ENCODE measurements at places on chromosomes 16 and 17.

DNA sequence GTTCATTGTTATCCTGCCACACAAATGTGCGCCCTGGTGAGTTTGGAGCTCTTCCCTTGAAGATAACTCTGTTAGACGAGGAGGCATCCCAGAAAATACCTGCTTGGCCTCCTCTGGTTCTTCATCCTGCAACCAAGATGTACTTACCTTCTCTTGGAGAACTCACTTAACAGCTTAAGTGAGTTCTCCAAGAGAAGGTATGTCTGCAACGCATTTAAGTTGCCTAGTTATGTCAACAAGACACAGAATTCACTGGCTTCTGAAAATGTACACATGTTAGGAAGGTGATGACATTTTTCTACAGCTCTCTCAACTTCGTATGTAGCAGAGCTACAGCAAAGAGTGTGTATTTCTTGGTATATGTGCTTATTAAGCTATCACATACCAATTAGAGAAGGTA is 78.6 kb upstream of the NOG start:
- no peak for DNase-seq

DNA sequence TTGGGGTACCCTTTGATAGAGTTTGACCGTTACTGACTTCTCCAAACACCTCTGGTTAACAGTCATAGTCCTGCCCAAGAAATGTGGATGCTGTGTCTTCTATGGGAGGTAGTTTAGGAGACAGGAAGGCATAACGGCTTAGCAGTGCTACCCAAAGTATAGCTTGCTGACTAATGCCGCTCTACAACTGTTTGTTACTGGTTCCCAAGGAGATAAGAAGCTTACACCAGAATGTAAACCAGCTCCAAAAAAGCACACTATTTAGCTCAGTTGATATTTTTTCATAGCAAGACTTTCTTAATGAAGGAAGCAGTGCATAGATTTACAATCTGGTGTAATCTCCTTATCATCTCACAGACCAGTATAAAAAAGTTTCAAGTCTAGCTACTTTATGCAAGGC is 95.7 kb downstream of the HS3ST3B1 start:
- DNase-seq: no peak

DNA sequence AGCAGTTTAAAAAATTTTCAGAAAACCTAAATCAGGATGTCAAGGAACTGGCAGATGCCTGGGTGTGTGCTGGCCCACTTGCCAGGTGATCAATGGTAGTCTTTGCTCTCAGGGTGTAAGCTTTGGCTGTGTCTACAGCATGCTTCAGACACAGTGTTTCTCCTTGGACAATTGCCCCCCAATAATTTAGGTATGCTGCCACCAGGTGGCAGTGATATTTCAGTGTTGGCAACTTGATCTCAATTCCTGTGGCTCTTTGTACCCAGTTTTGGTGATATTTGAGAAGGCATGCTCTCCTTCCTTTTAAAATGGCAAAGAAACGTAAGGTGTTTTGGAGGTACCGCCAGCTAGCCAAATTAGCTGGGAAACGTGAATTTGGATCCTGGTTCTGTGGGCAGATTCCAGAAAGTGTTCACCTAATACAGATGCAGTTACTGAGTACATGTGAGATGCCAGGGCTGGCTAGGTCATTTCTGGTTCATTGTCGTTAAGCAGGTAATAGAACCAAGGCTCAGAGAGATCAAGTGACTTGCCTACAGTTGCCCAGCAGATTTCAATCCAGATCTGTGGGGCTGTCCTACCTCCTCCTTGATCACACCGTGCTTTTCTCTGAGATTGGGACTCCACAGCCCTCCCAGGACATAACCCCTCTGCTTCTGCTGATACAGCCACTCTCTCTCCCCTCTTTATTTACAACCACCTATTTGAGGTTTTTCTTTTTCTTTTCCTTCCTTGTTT is 155.6 kb upstream of the PLCG2 start:
- no peak for DNase-seq

DNA sequence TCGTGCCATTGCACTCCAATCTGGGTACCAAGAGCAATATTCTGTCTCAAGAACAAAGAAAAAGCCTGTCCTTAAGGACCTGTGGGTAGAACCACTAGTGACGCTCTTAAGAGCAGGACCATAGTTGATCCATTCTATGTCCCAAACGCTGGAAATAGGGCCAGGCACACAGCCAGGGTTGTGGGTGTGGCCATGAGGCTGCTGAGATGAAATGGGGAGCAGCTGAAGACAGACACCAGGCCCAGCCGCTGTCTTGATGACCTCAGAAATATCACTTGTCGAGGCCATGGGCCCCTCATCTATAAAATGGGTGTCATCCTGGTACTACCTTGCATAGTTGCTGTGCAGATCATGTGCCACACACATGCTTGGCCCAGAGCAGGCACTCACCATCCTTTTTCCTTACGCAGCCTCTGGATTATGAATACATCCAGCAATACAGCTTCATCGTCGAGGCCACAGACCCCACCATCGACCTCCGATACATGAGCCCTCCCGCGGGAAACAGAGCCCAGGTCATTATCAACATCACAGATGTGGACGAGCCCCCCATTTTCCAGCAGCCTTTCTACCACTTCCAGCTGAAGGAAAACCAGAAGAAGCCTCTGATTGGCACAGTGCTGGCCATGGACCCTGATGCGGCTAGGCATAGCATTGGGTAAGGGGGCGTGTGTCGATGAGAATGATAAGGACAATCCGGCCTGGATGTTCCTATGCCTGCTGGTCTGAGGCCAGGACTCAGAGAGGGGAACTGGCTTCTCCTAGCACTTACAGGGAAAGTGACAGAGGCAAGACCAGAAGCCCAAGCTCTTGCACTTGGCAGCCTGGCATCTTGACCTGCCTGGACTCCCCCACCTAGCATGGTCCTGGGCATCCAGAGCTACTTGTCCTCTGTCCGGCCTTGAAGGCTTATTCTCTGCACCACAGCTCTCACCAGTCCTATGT is 25.5 kb downstream of the CDH5 start:
- no peak for DNase-seq

DNA sequence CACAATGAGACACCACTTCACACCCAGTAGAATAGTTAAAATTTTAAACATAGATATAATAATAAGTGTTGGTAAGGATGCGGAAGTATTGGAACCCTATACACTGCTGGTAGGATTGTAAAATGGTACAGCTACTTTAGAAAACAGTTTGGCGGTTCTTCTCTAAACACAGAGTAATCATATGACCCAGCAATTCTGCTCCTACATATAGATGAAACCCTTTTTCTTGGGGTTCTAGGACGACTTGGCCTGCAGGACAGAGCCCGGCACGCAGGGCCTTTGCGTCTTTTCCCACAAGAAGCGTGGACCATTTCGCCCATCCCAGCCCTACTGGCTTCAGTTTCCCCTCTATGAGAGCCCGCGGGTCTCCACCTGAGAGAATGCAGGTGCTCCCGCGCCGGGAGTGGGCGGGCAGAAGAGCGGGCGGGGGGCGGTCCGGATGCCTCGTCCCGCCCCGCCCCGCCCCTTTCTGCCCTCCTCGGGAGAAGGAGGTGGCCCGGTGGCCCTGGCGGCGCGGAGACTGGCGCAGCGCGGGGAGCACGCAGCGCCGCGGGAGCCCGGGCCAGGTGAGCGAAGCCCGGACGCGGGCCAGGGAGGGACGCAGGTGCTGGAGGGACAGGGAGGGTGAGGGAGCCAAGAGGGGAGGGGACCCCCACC is at the start of gene SDR42E2:
TSS of gene SDR42E2 (plus strand) at position 508 of the 657 bp plus-strand sequence. CDS start 3,077 bp downstream, outside the sequence.
- DNase-seq: no peak

- DNase-seq: no peak
Measured at GRCh38 chr16:49377196-49377755, 3.7 kb downstream of the C16orf78 start.

DNA sequence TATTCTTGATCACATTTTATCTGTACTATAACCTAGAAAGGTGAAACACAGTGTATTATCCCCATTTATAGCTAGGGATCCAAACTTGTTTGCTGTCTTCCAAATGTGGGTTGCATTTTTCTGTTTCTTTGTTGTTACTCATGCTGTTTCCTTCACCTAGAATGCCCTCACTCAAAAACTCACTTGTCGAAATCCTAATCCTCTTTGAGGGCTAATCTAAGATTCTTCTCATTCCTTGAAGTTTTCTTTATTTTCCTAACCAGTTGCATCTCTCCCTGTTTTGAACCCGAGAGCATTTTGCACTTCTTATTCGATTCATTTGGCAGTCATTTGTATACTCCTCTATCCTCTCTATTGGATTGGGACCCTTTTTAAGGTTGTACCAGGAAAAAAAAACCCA is 9.6 kb downstream of the CALCOCO2 start:
- DNase-seq: no peak

- no peak for DNase-seq
Measured at GRCh38 chr17:65173284-65173793, 36.2 kb downstream of the RGS9 start.

- DNase-seq: no peak
Measured at GRCh38 chr17:32626379-32626791, 139.6 kb downstream of the CDK5R1 start.

DNA sequence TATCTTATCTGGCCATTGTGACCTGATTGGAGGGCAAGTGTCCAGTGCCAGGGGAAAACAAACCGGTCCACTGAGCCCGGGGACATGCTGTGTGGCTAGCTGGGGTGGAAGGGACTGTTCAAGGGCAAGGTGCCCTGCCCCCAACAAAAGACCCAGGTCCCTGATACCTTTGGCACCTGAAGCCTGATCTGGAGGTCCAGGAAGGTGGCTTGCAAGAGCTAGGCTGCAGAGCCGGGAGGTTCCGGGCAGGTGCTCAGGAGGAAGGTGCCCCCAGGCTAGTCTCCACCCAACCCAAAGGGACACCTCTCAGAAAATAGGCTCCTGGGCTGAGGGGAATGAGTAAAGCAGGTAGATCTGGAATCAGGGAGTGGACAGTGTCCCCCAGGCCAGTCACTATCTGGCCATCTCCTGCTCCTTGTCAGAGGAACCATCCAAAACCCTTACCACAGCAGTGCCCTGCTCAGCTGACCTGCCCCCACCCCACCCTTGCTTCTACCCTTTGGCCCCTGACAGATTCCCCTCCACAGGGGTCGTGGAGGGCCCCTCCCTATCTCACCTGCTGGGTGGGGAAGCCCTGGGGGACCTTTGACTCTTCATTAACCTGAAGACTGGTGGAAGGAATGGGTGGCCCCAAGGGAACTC is 6.2 kb downstream of the NAT9 start:
- no peak for DNase-seq

GRCh38 chr16:89577055-89577759 is 1.6 kb downstream of the CPNE7 start:
- DNase-seq: no peak

GRCh38 chr17:75917141-75917916 is 12.6 kb upstream of the MRPL38 start:
- DNase-seq: no peak

DNA sequence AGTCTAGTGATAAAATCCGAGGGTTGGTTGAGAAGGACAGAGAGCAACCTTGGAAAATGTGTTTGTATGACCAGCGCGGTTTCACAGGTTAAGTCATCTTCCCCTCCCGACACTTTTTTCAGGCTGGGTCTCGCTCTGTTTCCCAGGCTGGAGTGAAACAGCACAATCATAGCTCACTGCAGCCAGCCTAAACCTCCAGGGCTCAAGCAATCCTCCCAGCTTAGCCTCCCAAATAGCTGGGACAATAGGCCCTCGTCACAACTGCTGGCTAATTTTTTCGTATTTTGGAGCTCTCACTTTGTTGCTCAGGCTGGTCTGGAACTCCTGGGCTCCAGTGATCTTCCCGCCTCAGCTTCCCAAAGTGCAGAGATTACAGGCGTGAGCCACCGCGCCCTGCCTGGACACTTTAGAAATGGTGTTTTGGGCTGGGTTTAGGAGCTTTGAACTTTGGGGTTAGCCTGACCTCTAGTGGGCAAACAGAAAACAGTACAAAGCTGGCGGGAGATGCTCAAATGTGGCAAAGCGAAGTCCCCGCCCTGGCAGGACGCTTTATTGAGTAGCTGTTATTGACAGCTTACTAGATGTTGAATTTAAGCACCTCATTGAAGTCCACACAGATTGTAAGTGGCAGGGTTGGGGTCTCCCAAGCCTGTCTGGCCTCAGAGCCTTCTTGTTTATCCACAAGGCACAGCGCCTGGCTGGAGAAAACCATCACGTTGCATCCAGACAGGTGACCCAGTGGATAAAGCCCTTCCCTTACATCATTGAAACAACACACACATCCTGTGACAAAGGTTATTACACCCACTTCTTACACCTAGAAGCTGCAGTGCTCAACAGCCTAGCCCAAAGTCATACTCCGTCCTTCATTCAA is 34.7 kb upstream of the RBBP6 start:
- peak; percentile 28 for DNase-seq

GRCh38 chr16:88338111-88338510 is 44.6 kb upstream of the ZNF469 start:
- DNase-seq: no peak

- no peak for DNase-seq
Measured at GRCh38 chr17:48636177-48637018, 10.2 kb upstream of the HOXB9 start.

DNA sequence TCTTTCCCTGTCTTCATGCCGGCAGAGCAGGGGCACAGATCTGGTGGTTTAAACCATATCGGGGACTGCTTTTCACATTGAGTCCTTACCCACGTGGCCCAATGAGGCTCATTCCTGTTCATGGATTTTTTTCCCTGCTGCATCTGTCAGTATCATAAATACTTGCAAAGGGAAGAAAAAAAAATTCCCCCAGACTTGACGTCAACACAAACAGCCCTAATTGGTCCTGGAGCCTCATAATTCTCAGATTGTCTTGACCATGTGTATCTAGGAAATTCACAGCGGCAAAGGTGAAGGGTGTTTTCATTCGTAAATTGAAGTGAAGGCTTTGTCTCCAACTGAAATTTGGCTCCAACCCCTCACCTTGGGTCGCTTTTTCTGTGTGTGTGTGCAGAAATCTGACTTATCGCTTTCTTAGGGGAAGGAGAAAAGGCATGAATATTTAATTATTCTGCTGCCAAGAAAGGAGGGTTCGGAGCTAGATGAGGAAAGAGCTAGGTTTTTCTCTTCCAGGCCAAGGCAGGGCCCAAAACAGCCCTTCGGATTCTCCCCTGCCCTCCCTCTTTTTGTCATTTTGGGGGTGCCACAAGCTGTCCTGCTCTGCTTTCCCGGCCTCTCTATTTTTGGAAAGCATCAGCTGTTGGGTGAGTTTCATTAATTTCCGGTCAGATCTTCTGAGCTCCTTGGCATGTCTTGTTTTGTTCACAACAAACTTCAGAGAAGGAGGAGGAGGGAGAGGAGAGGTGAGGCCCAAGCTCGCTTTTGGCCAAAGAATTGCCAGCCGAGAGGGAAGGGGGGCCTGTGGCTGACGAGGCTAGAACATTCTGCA is 17.8 kb upstream of the CIBAR2 start:
- DNase-seq: no peak
